ENCODE measurements at places on chromosomes 5 and 9.

DNA sequence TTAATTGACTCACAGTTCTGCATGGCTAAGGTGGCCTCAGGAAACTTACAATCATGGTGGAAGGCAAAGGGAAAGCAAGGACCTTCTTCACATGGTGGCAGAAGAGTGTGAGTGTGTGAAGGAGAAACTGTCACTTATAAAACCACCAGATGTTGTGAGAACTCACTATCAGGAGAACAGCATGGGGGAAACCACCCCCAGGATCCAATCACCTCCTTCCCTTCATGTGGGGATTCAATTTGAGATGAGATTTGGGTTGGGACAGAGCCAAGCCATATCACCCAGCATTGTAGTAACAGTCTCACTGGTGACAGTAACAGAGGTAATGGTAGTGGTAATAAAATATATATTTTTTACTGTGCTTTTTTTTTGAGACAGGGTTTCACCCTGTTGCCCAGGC lies 18.1 kb downstream of the ZBTB5 start:
- no peak for DNase-seq

DNA sequence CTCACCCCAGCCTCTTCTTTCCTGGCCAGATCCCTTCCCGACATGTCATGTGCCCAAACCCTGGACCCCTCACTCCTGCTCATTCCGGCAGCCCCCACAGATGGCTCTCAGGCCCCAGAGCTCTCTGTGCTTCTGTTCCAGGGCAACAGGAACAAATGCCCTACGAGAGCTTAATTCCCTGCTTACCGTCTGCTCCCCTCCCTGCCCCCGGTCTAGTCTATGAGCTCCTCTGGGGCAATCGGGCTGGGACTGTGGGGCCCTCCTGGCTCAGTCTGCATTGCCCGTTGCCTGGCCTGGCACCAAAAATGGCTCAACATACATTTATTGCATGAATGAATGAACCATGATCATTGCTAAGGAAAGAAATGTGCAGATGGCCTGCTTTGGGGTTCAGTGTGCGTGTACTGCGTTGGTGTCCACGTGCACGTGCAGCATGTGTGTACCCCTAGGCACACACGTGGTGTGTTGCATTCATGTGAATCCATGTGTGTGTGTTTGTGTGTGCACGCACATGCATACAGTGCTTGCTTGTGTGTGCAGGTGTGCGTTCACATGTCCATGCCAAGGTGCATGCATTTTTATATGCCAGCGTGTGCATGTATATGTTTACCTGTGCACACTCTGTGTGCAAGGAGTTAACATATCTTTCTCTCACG lies 201.2 kb upstream of the IER5L start:
- DNase-seq = no peak

- DNase-seq = no peak
Measured at GRCh38 chr9:72471096-72471495, 50.3 kb upstream of the TMC1 start.

GRCh38 chr5:169933616-169934015 lies 46.7 kb downstream of the INSYN2B start:
- peak; percentile 41 for DNase-seq

GRCh38 chr5:120895660-120896059 lies 431.6 kb downstream of the PRR16 start:
- no peak for DNase-seq

DNA sequence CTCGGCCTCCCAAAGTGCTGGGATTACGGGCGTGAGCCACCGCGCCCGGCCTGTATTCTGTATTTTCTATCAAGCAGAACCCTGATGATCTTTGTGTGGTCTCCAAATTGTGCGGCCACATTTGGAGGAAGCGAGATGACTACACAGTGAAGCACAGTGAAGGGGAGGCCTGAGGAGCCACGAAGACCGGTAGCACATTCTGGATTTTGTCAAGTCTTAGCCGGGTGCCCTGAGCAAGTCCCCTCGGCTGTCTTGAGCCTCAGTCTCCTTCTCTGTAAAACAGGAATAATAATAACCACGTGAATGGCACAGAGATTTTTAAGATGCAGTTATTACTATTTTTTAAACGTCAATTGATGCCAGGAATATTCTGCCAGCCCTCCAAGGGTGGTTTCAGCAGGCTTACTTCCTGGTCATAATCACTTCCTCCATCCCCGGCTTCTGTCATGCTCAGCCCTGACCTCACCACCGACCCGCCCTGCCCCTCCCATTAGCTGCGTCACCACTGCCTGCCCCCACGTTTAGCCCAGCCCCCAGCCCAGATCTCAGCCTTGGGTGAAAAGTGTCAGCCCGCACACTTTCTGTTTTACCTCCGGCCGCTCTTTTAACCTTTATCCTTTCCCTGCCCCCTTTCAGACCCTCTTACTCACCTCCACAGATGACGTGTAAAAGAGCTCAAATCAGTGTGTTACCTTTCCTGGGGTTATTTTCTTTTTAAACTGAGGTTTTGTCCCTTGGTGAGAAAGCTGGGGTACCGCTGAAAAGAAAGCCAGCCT lies 27.0 kb upstream of the ERGIC1 start:
- peak; percentile 86 for DNase-seq

GRCh38 chr5:9543311-9543920 lies 2.5 kb downstream of the SEMA5A start:
- peak; percentile 36 for DNase-seq

GRCh38 chr9:79551586-79551985 lies 20.2 kb upstream of the TLE4 start:
- DNase-seq = no peak

GRCh38 chr9:88342246-88342645 lies 46.0 kb upstream of the SPIN1 start:
- DNase-seq = peak; percentile 28

DNA sequence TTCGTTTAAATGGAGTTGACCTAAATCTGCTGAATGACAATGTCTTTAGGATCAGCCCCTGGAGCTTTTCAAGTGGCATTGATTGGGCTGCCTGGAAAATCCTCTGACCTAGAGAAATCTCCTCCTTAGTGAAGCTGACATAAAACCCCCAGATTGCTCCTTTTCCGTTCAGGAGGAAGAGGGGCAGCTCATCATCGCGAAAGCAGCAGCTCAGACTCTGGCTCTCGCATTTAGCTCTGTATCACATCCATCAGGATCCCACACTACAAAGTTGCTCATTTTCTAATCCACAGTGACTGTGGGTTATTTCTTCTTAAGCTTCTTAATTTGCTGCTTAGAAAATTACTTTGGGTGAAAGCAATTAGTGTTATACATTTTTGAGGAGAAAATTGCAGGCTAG lies 373.7 kb downstream of the ENC1 start:
- no peak for DNase-seq

DNA sequence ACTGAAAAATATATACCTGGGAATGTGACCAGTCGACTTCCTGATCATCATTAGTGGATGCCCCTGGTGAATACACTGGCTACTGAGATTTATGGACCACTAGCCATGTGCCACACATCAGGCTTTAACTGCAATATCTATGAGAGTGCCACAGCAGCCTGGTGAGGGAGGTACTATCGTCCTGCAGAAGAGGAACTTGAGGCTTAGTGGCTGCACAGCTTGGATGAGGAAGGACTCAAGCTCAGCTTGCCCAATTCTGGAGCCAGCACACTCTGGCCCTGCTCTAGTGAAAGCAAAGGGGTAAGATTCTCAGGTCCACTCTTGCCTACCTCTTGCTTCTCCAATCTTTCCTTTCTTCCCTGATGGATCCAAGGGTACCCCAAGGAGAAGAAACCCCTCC lies 129.3 kb downstream of the ENTREP1 start:
- DNase-seq = no peak

- no peak for DNase-seq
Measured at GRCh38 chr9:133701321-133701980, 36.7 kb downstream of the SARDH start.

DNA sequence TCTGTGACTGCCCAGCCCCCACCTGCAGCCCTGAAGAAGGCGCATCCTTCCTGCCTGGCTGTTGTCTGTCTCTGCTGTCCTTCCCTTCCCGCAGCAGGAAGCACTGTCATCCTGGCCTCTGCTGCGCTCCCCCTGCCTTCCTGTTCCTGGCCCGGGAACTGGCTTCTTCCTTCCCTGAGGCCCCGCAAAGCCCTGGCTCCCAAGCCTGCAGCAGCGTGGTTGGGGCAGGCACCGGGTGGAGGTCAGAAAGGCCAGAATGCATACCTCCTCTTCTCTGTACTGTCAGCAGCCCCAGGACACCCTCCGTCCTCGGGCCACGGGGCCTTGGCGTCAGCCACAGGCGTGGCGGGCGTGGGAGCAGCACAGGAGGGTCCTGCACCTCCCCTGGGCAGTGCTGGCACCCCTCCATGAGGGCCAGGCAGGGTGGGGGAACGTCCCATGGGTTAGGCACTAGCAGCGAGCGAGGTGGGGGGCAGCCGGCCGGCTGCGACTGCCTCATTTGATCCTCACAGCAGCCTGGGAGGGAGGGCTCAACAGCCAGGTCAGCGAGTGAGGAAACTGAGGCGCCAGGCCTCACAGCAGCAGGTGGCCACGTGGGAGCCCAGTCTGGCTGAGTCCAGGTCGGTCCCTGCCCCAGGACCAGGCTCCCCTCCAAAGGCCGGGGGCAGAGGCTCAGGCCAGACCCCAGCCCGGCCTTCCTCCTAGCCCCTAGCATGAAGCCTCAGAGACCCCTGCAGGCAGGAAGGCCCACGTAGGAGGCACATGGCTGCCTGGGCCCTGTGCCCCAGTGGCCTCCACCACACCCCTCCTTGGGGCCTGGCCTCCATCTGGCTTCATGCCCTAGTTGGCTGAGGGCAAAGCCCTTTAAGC lies 9.4 kb downstream of the FLT4 start:
- no peak for DNase-seq

GRCh38 chr5:124022966-124023365 lies 511.0 kb downstream of the CSNK1G3 start:
- no peak for DNase-seq

DNA sequence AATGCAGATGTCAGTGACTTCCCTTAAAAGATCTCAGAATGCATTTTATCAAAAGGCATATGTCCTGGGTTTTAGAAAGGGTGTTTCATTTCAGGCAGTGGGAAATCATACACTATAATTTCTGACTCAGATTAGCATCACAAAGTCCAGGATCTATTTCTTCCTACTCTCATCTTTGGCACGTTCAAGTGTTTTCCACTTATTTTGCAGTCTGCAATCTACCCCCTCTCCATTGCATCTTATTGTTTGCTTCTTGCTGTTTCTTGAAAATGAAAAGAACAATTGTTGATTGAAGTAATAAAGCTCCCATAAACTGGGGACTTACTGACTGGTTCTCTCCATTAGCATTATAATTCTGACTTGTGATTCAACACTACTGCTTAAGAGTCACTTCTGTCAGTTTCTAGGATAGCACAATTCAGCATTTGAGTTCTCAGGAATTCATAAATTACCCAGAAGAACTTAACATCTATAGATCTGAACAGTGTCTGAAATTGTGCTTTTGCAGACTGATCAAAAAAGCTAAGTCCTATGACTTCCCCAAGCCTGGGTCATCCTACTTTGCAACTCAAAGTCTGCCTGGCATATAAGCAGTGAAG lies 332.9 kb downstream of the RASEF start:
- DNase-seq = no peak
